Left lung (tissue), 14 donors: ENCODE measurements at places on chromosomes 5 and 9. TPM values are rescaled to one million over a fixed set of nuclear protein-coding genes. Genes with fewer than 3 reads are reported as not detected.

LOX gene
- total RNA-seq: 59.1 TPM

GNPDA1 gene
- 54.6 TPM for total RNA-seq

ZNF367 gene
- total RNA-seq: 6.1 TPM

PAM gene
- 237 TPM for total RNA-seq

SLC22A4 gene
- 1.0 TPM for total RNA-seq

TICAM2 gene
- total RNA-seq: 8.6 TPM

RAB14 gene
- 94.1 TPM for total RNA-seq

TSC1 gene
- total RNA-seq: 48.0 TPM

CARD6 gene
- total RNA-seq: 18.3 TPM

RASGRF2 gene
- 7.5 TPM for total RNA-seq

PRLR gene
- total RNA-seq: 0.84 TPM

TEX53 gene
- total RNA-seq: not detected

SLC1A1 gene
- total RNA-seq: 9.9 TPM

PIK3R1 gene
- 89.4 TPM for total RNA-seq

FOXD4L3 gene
- not detected for total RNA-seq

ZNF658 gene
- total RNA-seq: 3.4 TPM

IL3 gene
- not detected for total RNA-seq

GPR150 gene
- total RNA-seq: 0.26 TPM

NINJ1 gene
- total RNA-seq: 83.5 TPM

SPATA31D4 gene
- not detected for total RNA-seq

IL9 gene
- total RNA-seq: not detected

AFF4 gene
- 75.2 TPM for total RNA-seq

TMEM267 gene
- total RNA-seq: 13.8 TPM

WDR38 gene
- total RNA-seq: 3.6 TPM

PCDHGA3 gene
- total RNA-seq: 1.4 TPM

STC2 gene
- 5.5 TPM for total RNA-seq

ACOT12 gene
- not detected for total RNA-seq

PDLIM4 gene
- total RNA-seq: 13.5 TPM

CCL27 gene
- not detected for total RNA-seq

TAS2R1 gene
- total RNA-seq: not detected

KIF4B gene
- total RNA-seq: 0.05 TPM

SLC23A1 gene
- total RNA-seq: not detected

FOXI1 gene
- total RNA-seq: not detected

GPSM1 gene
- total RNA-seq: 22.4 TPM

DIRAS2 gene
- total RNA-seq: 0.05 TPM

C5orf52 gene
- not detected for total RNA-seq

TMEFF1 gene
- total RNA-seq: 0.58 TPM

ENTPD2 gene
- 0.71 TPM for total RNA-seq

GRXCR2 gene
- total RNA-seq: not detected

HACD4 gene
- 8.4 TPM for total RNA-seq

IFNA13 gene
- total RNA-seq: not detected

PCDHA9 gene
- total RNA-seq: 0.20 TPM

IL7R gene
- total RNA-seq: 101 TPM
